ENCODE measurements at places on chromosomes 6 and 20. TPM values are rescaled to one million over a fixed set of nuclear protein-coding genes. Genes with fewer than 3 reads are reported as not detected.

DNA sequence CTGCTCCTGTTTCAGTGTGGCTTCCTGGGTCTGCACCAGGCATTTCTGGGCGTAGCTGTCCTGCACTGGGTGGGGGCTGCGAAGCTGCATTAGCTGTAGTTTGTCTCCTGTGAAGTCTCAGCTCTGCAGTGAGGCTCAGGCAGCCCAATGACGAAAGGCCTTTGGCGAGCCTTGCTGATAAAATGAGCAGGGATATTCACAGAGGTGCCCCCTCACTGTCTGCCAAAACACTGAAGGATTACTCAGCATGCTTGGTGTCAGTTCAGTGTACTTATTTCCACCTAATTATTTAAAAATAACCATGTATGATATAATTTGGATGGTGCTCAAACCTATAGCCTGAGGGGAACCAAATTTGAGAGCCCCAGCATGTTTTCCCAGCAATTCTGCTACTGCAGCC is 73.5 kb downstream of the ECT2L start:
- peaks cover 8% of the 10 kb centered on the region for H3K27me3 ChIP-seq
- H3K36me3 ChIP-seq: no peaks in the 10 kb centered on the region
- DNase-seq: no peak
- H3K27ac ChIP-seq: no peak overlapping the region
- H3K4me3 ChIP-seq: no peak overlapping the region

DNA sequence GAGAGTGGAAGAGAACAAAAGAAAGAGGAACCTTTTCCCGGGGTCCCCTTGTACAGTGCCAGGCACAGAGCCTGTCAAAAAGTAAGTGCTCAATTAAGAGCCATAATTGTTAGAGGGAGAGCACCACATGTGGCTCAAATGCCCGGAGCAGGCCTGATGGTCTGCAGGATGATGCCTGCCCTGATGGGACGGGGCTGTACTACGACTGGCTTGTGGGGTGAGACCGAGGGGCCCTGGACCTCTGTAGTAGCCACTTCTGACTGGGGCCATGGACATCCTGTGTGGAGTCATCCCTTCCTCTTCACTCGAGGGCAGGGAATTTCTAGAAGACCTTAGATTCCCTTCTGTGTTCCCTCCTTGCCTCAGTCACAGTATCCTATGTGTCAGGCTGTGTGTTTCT is 47.9 kb downstream of the KCNK5 start:
- H3K4me3 ChIP-seq: no peak overlapping the region
- H3K27ac ChIP-seq: no peak overlapping the region
- no peaks in the 10 kb centered on the region for H3K36me3 ChIP-seq
- DNase-seq: no peak

GRCh38 chr6:70860045-70860444 is 96.8 kb downstream of the B3GAT2 start:
- no peaks in the 10 kb centered on the region for H3K36me3 ChIP-seq
- DNase-seq: peak; percentile 44
- no peak overlapping the region for H3K4me3 ChIP-seq
- H3K27me3 ChIP-seq: no peaks in the 10 kb centered on the region

Gene TUBB1
- total RNA-seq: not detected

Gene RAMACL
- total RNA-seq: 1.1 TPM

DNA sequence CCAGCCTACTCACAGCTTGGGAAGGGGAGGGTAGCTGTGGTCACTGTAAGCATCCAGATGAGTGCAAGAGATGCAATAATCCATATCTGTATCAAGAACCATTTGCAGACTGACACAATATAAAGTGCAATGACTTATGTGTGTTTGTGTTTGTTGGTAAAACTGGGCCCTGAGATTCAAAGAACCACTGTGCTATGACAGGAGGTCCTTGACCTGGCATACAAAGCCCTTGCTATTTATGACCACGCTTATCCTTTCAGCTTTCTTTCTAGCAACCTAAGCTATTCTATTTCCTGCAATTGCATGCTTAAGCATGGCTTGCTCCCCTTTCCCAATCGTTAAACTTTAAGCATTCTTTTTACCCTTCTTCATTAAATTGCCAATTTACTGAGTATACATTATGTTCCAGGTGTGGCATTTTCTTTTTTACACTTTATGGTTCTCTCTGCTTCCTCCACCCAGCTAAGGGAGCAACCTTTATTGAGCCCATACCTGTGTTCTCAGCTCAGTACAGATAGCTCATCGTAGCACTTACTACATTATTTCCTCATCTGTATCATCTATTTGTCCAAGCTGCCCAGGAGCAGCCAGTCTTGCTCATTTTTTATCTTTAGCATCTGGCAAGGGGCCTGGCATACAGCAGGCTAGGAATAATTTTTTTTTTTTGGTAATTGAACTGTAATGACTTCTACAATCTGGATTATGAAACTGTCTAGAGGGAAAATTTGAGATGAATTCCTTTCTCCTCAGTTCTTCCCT is 3.5 kb downstream of the MCUR1 start:
- no peak for DNase-seq
- H3K27me3 ChIP-seq: no peaks in the 10 kb centered on the region
- no peak overlapping the region for H3K4me3 ChIP-seq

Gene ULBP3
- 43.0 TPM for total RNA-seq
